ENCODE measurements at places on chromosomes 6 and 20. TPM values are rescaled to one million over a fixed set of nuclear protein-coding genes. Genes with fewer than 3 reads are reported as not detected.

GRCh38 chr6:6008648-6009421 is 2.1 kb upstream of the NRN1 start:
- H3K36me3 ChIP-seq, result no peaks in the 10 kb centered on the region
- peak overlapping the region; percentile 74 for H3K27ac ChIP-seq
- peaks cover 84% of the 10 kb centered on the region for H3K27me3 ChIP-seq

DNA sequence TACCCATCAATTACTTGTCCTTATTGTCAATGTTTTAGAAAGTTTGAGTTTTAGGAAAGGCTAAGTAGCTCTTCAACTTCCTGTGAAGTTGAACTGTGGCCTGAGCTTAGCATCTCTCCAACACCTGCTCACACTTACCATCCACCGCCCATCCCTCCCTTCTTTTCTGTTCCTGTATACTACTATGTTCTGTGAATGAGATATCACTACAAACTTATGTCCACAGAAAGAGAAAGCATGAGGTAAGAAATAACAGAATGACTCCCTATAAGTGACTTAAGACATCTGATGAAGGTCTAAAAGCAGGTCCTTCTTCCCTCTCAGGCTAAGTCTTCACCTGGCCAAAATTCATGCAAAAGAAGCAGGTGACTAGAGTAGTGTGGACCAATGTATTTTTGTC is 246.3 kb upstream of the PREP start:
- no peak for DNase-seq
- H3K4me1 ChIP-seq, result peaks cover 11% of the 10 kb centered on the region
- no peak overlapping the region for H3K27ac ChIP-seq
- H3K4me3 ChIP-seq, result no peak overlapping the region
- peaks cover 15% of the 10 kb centered on the region for H3K27me3 ChIP-seq
- no peaks in the 10 kb centered on the region for H3K36me3 ChIP-seq

The TRAPPC3L gene
- not detected for total RNA-seq

The VGLL2 gene
- not detected for total RNA-seq

DNA sequence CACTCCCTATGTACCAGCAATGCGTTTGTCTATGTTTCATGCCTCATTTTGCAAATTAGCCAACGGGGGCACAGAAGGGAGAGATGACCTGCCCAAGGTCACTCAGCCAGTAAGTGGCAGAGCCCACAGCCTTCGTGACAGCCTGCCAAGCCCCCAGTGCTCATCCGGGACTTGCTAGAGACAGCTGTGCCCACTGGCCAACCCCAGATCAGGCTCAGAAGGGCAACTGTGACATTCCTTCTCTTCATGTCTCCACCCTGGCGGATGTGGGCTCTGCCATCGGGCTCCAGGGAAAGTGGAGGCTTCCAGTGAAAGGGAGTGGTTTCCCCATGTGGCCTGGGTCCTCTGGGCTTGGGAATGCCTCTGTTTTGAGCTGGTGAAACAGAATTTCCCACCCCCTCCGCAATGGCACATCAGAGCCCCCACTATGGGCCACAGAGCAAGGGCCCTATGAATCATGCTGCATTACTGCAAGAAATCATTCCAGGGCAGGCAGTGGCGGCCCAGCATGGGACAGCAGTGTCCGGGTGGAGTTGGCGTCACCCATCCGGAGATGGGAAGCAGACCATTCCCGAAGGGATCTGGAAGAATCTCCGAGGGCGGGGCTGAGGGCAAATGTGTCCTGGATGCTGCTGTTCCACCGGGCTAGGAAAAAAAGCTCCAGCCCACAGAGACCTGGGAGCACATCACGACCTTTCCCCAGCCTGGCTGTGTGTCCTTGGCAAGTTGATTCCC is 9.1 kb downstream of the RSPO4 start:
- no peak overlapping the region for H3K4me3 ChIP-seq
- H3K27ac ChIP-seq, result no peak overlapping the region
- no peak for DNase-seq
- no peaks in the 10 kb centered on the region for H3K4me1 ChIP-seq
- H3K36me3 ChIP-seq, result no peaks in the 10 kb centered on the region

- DNase-seq, result no peak
- H3K4me1 ChIP-seq, result peaks cover 17% of the 10 kb centered on the region
- no peaks in the 10 kb centered on the region for H3K27me3 ChIP-seq
Measured at GRCh38 chr6:144248003-144248402, 37.1 kb upstream of the UTRN start.

DNA sequence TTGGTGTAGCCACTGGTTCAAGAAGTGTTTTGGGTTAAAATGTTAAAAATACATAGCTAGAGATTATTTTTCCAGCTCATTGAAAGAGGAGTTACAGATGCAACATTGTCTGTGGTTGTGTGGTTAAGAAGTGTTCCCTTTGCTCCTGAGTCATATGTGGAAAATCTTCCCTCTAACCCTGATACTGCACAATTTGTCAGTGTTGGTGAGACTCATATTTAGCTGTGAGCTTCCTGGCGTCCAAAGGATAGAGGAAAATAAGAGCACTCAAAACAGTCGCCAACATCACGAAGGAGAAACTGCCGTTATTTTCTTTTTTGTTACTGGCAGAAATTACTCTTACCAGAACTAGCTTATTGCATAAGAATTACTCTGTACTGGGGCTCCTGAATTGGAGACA is 250.4 kb downstream of the CDH4 start:
- no peak for DNase-seq
- no peaks in the 10 kb centered on the region for H3K36me3 ChIP-seq
- peaks cover 11% of the 10 kb centered on the region for H3K27me3 ChIP-seq
- no peak overlapping the region for H3K4me3 ChIP-seq
- H3K27ac ChIP-seq, result no peak overlapping the region
- H3K4me1 ChIP-seq, result peaks cover 3% of the 10 kb centered on the region

The SAMD10 gene
- 12.8 TPM for total RNA-seq

The SRMS gene
- not detected for total RNA-seq

DNA sequence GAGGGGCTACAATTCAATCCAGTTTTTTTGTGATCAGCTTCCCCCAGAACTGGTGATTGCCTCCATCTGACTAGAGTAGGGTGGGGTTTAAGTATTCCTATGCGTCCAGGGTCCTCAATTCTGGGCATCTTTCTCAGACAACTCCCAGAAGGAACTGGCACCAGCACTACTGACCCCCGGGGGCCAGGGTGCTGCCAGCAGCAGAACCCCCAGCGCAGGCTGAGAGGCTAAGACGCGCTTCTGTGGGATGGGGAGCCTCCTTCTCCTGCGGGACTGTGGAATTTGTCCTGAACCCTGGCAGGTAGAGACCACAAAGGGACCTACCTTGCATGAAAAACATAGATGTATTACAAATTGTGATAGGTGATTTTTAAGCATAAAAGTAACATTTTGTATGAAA is 124.4 kb downstream of the PACRG start:
- no peak overlapping the region for H3K27ac ChIP-seq
- H3K27me3 ChIP-seq, result peaks cover 3% of the 10 kb centered on the region
- DNase-seq, result no peak
- peaks cover 18% of the 10 kb centered on the region for H3K4me1 ChIP-seq
- no peak overlapping the region for H3K4me3 ChIP-seq

The SPTLC3 gene
- total RNA-seq, result 42.7 TPM

- DNase-seq, result no peak
- no peaks in the 10 kb centered on the region for H3K36me3 ChIP-seq
- H3K4me1 ChIP-seq, result peaks cover 21% of the 10 kb centered on the region
- no peak overlapping the region for H3K27ac ChIP-seq
- no peak overlapping the region for H3K4me3 ChIP-seq
Measured at GRCh38 chr6:5999688-6000608, 6.8 kb downstream of the NRN1 start.

The RIMS1 gene
- total RNA-seq, result 5.5 TPM

The MYB gene
- 5.6 TPM for total RNA-seq
